ENCODE measurements at places on chromosomes 16 and 17.
A peak's percentile ranks its signal among the peaks of the same experiment; 100 is the strongest.

DNA sequence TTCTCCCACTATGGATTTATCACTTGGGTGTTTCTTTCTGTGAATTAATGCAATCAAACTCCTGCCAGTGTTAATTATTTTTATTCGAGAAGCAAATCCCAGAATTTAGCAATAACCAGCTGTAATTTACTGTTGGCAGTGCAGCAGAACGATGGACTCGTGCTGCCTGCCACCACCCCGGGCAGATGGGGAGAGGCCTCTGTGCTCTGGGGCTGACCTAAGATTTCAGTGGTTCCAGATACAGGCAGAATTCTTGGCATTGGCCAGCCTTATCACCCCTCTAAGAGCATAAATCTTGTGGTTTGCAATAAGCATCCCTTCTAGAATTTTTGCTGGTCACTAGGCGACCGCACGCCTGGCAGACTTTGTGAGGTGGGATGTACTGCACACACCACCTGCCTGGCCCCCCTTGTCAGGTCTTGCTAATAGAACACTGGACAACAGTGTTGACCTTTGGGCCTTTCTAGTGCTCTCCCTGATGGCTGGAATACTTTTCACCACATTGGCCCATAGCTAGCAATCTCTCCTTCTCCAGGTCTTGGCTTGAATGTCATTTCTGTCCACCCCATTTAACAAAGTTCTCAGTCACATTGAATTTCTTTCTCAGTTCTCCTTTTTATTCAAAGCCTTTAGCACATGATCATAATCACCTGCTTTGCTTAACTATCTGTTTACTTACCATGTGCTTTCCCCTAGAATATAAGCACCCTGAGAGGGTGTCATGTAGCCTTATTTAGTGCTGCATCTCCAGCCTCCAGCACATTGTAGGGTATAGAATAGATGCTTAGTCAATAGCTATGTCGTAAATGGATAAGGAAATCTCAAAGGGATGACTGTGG is 122.1 kb upstream of the DYNLRB2 start:
- no peak for DNase-seq

DNA sequence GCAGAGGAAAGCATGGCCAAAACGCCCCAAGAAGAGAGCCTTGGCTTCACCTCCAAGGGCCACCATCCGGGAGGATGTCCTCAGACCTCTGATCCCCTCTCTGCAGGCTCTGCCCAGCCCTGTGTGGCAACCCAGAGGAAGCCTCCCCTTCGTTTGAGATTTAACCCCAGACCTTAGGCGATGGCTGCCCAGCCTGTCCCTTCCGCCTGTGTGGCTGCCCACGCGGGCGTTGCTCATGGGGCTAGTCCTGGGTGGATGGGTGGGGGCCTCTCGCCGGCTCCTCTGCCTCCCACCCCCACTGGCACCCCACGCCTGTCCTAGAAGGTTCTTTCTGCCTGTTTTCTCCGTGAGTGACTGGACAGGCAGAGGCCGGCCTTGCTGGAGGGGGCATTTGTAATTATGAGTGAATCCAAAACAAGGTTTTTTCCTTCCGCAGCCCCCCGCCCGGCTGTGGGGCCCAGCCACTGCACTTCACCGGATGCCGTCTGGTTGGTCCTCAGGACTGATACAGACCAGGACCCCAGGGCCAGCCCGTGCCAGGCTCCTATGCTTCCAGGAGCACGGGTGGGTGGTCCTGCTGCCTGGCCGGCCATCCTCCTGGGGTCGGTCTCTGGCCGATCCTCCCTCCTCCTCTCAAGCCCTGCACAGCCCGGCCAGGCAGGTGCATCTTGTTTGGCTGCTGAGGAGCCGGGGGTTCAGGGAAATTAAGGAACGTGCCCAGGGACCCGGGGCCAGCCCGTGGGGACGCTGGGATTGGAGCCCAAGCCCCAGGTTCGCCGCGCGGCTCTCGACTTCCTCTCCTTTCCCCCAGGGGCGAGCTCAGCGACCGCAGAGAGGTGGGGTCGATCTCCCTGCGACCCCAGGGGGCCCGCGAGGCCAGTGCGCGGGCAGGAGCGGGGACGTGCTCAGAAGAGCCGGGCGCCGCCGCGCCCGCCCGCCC is at the start of gene TMEM235:
Gene TMEM235, plus strand, starts transcription at position 636 of the 940 bp plus-strand sequence. CDS start 393 bp downstream, outside the sequence.
- no peak for DNase-seq

DNA sequence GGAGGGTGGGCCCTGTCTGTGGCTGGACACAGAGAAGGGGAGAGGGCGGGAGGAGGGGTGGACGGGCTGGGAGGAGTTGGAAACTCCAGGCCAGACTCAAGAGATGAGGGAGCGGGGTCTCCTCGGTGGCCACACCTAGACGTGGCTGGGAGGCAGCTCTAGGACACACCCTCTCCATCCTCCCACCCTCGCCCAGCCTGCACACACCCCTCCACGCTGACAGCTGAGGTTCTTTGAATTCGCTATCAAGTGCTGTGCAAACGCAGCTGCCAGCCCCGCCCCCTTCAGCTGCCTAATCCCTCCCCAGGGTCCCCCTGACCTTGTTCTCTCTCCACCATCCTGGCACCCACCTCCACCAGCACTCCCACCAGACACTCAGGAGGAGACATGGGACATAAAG is 48.7 kb downstream of the DNAH17 start:
- no peak for DNase-seq

DNA sequence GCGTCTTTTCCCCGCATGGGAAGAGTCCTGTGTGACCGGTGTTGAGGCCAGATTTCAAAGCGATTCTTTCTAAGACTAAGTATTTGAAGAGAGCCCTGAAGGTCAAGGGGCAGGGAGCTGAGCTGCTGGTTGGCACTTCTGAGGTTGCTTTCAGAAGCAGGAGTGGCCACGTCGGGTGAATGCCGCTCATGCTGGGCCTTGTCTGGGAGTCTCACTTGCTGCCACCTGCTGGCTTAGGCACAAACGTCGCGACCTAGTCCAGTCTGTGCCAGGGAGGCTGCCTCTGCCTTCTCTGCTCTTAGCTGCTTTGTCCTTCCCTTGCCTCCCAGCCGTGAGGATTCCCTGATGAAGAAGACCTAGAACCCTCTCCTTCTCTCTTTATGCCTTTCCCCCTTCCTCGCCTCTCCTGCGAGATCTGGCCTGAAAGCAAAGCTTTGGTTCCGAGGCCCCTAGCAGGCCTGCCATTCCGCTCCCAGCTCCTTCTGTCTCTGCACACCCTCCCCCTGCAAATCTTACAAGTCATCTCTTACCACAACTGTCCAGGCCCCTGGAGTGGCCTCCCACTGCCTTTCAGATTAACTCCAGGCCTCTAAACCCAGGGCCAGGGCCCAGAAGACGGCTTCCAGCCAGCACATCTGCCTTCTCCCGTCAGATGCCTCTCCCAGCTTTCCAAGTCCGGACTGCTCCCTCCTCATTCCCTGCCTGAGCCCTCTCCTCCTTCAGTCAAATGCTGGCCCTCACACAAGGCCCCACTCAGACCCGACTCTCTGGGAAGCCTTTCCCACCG is 11.4 kb downstream of the CTNS start:
- DNase-seq = no peak

DNA sequence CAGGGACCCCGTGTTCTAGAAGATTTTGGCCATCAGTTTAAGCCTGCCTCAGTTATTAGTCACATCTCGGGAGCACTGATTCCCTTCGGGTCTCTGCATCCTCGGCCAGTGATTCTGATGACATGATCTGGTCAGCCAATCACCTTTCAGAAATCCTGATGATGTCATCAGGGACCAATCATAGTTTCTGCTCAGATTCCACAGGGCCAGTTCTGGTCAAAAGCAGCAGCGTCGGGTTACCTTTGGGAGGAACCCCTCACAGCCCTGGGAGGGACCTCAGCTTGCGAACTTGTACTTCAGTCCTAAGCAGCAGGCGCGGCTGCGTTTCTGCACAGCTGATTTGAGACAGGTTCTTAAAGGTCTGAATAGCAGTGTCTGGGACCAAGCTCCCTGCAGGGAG is 13.9 kb downstream of the KDM8 start:
- DNase-seq = no peak

DNA sequence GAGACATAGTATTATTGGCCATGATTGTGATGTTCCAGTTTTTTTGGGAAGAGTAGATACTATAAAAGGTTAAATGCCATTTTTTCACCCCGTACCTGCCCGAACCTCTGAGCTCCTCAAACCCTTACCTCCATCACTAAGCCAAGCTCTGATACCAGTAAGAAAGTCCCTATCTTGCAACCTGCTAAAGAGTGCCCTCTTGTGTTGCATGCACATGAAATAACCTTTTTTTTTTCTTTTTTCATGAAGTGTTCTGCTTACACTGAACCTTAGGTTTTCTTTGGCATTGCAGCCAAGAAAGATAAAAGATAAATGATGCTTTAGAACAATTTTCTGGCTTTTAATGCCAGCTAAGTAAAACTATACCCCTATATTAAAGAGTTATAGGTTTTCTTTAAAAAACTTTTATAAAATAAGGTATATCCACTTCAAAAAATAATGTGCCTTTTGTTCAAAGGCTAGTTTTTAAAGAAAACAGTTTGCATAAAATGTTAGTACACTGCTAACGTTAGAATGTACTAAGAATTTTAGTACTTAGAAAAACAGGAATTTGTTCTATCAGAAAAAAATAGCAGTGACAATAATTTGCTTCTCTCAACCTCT is 295.3 kb upstream of the PMFBP1 start:
- DNase-seq = no peak

DNA sequence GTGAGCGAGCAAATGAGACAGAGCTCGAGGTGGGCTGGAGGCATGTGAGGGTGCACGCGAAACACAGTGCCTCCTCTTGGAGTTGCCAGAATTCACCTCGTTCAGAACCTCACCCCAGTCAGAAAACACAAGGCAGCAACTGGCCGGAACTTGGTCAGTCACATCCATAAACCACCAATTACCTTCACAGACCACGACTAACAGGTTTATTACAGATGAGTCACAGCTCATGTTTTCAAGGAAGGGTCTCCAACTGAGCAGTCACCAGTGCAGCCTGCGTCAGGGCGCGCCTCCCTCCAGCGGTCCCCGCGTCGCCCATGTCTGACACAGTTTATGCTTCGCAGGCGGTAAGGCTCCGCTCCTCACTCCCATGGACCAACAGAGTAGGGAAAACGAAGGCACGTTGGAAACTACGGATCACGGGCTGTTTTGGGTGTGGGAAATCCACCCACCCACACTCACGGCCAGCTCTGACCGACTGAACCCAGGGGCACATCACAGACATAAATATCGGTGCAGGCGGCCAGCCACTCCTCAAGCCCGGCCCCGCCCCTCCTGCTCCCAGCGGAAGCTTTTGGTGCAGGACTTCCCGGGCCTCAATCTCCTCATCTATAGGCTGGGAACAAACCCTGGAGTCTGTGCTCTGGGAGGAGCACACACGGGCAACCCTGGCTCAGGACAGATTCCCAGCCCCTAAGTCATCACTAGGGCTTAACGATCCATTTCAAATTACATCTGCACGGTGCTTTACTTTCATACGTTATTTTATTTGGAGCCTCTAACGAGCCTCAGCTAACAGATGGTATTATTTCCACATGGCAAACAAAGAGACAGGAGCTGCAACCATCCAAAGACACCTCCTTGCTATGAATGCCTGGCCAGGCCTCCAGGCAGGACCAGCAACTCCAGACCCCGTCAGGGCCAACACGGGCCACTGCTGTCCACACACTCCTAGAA is 126.3 kb downstream of the ZNF778 start:
- DNase-seq = peak; percentile 22

DNA sequence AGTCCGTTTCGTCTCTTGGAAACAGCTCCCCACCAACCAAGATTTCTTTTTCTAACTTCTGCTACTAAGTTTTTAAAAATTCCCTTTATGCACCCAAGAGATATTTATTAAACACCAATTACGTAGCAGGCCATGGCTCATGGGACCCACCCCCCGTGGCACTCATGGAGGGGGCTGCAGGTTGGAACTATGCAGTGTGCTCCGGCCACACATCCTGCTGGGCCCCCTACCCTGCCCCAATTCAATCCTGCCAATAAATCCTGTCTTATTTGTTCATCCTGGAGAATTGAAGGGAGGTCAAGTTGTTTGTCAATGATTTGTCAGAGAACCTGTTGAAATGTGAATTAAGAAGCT is 48.2 kb downstream of the IL21R start:
- DNase-seq = no peak

GRCh38 chr16:87325423-87325858 is 8.2 kb upstream of the C16orf95 start:
- DNase-seq = peak; percentile 25

GRCh38 chr16:50367777-50368409 is 895 bp downstream of the BRD7 start:
- DNase-seq = no peak

- DNase-seq = no peak
Observed at GRCh38 chr17:15457723-15458094, 9.7 kb downstream of the CDRT4 start.
